ENCODE measurements at places on chromosomes 11 and 22.

DNA sequence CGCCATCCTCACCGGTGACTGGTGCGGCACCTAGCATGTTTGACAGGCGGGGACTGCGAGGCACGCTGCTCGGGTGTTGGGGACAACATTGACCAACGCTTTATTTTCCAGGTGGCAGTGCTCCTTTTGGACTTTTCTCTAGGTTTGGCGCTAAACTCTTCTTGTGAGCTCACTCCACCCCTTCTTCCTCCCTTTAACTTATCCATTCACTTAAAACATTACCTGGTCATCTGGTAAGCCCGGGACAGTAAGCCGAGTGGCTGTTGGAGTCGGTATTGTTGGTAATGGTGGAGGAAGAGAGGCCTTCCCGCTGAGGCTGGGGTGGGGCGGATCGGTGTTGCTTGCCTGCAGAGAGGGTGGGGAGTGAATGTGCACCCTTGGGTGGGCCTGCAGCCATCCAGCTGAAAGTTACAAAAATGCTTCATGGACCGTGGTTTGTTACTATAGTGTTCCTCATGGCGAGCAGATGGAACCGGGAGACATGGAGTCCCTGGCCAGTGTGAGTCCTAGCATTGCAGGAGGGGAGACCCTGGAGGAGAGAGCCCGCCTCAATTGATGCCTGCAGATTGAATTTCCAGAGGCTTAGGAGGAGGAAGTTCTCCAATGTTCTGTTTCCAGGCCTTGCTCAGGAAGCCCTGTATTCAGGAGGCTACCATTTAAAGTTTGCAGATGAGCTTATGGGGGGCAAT lies 1.1 kb downstream of the NEAT1 start:
- H3K36me3 ChIP-seq: peaks cover 11% of the 10 kb centered on the region
- DNase-seq: peak; percentile 38
- H3K4me3 ChIP-seq: peak overlapping the region; percentile 97
- H3K27ac ChIP-seq: peak overlapping the region; percentile 100

DNA sequence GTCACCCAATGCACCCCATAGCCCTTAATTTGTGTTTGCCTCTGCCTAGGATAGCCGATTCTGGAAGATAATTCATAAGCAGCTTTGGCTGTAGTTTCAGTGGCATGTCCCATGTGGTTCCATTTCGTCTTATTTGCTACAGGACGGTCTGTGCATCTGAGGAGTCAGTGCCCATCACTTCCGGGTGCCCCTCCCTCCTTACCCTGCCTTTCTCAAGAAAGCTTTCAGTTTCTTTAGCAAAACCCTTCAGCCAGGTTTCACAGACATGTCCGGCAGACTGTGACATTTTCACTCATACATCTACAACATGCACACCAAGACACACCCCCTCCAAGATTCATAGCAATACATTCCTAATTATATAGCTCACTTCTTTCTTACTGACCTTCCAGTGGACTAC lies 14.3 kb downstream of the TP53AIP1 start:
- no peaks in the 10 kb centered on the region for H3K4me1 ChIP-seq
- no peaks in the 10 kb centered on the region for H3K36me3 ChIP-seq

DNA sequence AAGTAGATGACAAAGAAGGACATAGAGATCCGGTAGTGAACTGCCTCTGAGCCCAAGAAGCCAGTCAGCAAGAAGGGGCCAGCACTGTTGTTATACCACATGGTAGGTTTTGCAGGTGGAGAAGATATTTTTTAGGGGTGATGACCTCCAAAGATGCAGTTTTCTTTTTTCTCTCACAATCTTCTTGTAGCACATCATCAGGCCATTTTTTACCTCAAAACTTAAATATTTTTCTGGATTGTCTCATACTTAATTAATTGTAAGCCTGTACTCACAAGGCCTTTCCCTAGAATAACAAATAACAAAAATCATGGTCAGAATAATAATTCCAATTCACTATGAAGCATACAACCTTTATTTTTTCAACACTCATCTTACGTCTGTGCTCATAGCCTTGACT lies at the start of gene OR51B4:
Gene OR51B4 (minus strand): TSS at position 101 of the 400 bp plus-strand sequence. CDS start 0 bp downstream, at position 101.
- no peak within 1 kb of the TSS for H3K27ac ChIP-seq
- DNase-seq: no peak
- H3K27me3 ChIP-seq: no peaks in the 10 kb centered on the region
- no peak within 1 kb of the TSS for H3K4me3 ChIP-seq
- H3K4me1 ChIP-seq: no peaks in the 10 kb centered on the region

DNA sequence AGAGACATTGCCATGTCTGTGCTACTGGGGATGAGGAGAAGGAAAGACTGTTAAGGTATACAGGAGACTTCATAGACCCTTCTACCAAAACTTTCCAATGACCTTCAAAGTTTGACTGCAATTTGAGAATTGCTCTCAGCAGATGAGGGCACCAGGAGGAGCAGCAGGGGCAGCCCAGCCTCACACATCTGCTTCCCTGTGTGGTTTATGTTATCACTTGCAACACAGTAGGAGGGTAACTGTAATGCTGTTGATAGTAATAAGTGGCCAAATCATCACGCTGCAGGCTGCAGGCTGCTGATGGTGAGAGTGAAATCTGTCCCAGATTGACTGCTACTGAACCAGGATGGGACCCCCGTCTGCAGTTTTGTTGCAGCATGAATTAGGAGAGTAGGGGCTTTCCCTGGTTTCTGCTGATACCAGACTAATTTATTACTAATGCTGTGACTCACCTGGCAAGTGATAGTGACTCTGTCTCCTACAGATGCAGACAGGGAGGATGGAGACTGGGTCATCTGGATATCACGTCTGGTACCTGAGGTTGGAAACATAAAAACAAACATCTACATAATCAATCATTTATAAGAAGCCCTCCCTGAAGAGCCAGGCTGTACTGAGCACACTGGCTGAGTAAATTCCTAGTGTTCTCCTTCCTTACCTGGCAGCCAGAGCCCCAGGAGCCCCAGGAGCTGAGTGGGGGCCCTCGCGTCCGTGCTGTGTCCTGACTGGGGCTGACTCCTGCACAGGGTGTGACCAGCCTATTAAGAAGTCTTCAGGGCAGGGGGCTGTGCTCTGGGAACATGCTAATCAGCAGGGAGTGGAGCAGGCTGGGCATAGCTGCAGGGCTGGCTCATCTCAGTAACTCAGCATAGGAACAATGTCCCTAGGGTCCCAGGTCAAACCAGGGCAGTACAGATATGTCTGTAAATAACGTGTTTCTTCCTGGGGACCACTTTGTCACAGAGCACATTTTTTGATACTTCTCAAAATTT lies 74.4 kb downstream of the GAB4 start:
- no peaks in the 10 kb centered on the region for H3K4me1 ChIP-seq
- DNase-seq: no peak
- H3K4me3 ChIP-seq: no peak overlapping the region
- no peak overlapping the region for H3K27ac ChIP-seq
- no peaks in the 10 kb centered on the region for H3K36me3 ChIP-seq

DNA sequence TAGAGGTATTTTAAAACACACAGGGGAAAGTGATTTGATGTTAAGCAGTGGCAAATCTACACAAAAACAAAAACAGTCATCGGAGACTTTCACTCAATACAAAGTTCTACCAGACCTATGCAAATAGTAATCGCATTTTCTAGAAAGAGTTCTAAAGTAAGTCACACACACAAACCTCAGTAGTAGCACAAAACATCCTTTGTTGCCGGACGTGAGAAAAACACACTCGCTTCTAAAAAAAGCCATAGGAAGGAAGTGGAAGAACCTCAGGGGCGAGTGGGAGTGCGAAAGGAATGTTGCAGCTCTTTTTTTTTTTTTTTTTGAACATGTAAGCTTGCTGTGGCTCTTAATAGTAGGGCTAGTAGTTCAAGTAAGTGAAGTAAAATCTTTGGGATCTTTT lies 88.9 kb downstream of the MAML2 start:
- no peaks in the 10 kb centered on the region for H3K27me3 ChIP-seq
- no peak for DNase-seq
- peak overlapping the region; percentile 62 for H3K27ac ChIP-seq
- H3K4me1 ChIP-seq: peaks cover 66% of the 10 kb centered on the region
- peak overlapping the region; percentile 75 for H3K4me3 ChIP-seq

DNA sequence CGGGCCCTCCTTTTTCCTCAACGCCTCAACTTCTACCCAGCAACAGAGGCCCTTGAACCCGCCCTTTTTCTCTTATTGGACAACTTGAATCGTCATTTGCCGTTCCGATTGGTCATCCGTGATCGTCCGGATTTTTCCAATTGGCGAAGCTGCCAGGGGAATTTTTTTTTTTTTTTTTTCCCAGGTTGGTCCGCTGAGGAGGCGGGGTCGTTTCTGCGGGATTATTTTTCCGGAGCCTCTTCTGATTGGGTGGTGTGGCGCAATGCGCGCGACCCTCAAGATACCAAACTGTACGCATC lies 465 bp upstream of the TTC9C start:
- peaks cover 21% of the 10 kb centered on the region for H3K36me3 ChIP-seq
- H3K4me1 ChIP-seq: peaks cover 56% of the 10 kb centered on the region
- no peaks in the 10 kb centered on the region for H3K27me3 ChIP-seq
- DNase-seq: peak; percentile 97

- no peak for DNase-seq
- H3K4me3 ChIP-seq: no peak overlapping the region
- no peak overlapping the region for H3K27ac ChIP-seq
- peaks cover 9% of the 10 kb centered on the region for H3K4me1 ChIP-seq
- H3K36me3 ChIP-seq: peaks cover 16% of the 10 kb centered on the region
These were observed 33.5 kb upstream of the BAIAP2L2 start for GRCh38 chr22:38144025-38144405.

- H3K27me3 ChIP-seq: no peaks in the 10 kb centered on the region
- H3K36me3 ChIP-seq: no peaks in the 10 kb centered on the region
- no peaks in the 10 kb centered on the region for H3K4me1 ChIP-seq
- H3K27ac ChIP-seq: no peak overlapping the region
- no peak overlapping the region for H3K4me3 ChIP-seq
These were observed 13.4 kb upstream of the MN1 start for GRCh38 chr22:27814993-27815392.

- peak overlapping the region; percentile 73 for H3K4me3 ChIP-seq
- H3K4me1 ChIP-seq: peaks cover 100% of the 10 kb centered on the region
- H3K27ac ChIP-seq: peak overlapping the region; percentile 81
- peaks cover 3% of the 10 kb centered on the region for H3K36me3 ChIP-seq
These were observed 26.7 kb downstream of the FLI1 start for GRCh38 chr11:128720522-128720985.

DNA sequence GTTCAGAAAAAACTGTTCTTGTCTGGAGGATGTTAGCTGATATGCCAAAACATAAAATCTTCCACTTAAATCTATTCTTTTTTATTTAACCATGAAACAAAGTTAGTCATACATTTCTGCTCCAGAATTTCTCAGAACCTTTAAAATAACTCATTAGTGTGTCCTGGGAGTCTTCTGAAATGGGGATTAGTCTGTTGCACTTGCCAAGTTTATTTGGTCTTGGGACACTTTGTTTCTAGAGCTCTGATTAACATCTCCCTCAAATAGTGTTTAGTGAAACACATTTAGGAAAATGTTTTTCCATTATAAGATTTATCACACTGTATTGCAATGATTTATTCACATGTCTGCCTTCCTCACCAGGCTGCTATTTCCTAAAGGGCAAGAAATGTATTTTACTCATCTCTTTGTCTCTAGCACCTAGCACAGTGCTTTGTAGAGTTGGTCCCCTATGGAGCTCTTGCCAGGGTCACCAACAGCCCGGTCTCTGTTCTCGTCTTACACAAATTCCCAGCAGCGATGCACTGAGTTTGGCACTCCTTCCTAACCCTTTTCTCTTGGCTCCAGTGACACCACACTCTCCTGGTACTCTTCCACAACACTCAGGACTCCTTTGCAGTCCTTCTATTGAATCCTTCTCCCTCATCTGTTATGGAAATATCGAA lies 189.2 kb downstream of the CSNK2A3 start:
- H3K4me3 ChIP-seq: no peak overlapping the region
- no peaks in the 10 kb centered on the region for H3K36me3 ChIP-seq
- H3K4me1 ChIP-seq: no peaks in the 10 kb centered on the region
- H3K27me3 ChIP-seq: no peaks in the 10 kb centered on the region

- no peaks in the 10 kb centered on the region for H3K36me3 ChIP-seq
- H3K27ac ChIP-seq: no peak overlapping the region
- H3K27me3 ChIP-seq: no peaks in the 10 kb centered on the region
- no peak overlapping the region for H3K4me3 ChIP-seq
These were observed 1293.0 kb upstream of the TENM4 start for GRCh38 chr11:80733790-80734189.

GRCh38 chr11:10693509-10694081 lies at the start of gene IRAG1:
TSS of gene IRAG1 (minus strand) at chr11:10693755. CDS start at chr11:10693602, 153 bp downstream.
- no peak within 1 kb of the TSS for H3K4me3 ChIP-seq
- H3K27me3 ChIP-seq: peaks cover 2% of the 10 kb centered on the region
- DNase-seq: no peak
- H3K4me1 ChIP-seq: no peaks in the 10 kb centered on the region
- no peak within 1 kb of the TSS for H3K27ac ChIP-seq

DNA sequence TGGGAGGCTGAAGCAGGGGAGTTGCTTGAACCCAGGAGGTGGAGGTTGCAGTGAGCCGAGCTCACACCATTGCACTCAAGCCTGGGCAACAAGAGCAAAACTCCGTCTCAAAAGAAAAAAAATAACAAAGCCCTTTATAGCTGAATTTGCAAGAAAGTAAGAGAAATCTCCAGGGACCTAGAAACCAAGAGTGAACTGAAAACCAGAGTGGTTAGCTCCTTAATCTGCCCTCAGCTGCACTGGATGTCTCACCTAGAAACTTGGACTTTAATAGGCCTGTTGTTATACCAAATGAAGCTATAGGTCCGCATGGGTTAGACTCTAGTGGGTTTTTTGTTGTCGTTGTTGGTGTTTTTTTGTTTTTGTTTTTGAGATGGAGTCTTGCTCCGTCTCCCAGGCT lies 4.1 kb downstream of the NEU3 start:
- peaks cover 25% of the 10 kb centered on the region for H3K4me1 ChIP-seq
- no peak overlapping the region for H3K4me3 ChIP-seq
- no peak overlapping the region for H3K27ac ChIP-seq

- no peaks in the 10 kb centered on the region for H3K36me3 ChIP-seq
- no peaks in the 10 kb centered on the region for H3K4me1 ChIP-seq
- H3K27ac ChIP-seq: no peak overlapping the region
- no peak for DNase-seq
- H3K4me3 ChIP-seq: no peak overlapping the region
These were observed 122.4 kb upstream of the HSD17B12 start for GRCh38 chr11:43558146-43558545.

- peaks cover 3% of the 10 kb centered on the region for H3K27me3 ChIP-seq
- no peak overlapping the region for H3K4me3 ChIP-seq
- H3K27ac ChIP-seq: no peak overlapping the region
- no peaks in the 10 kb centered on the region for H3K36me3 ChIP-seq
- DNase-seq: no peak
These were observed 63.2 kb upstream of the SNX19 start for GRCh38 chr11:130979386-130979972.
